ENCODE measurements at places on chromosomes 4 and X.

DNA sequence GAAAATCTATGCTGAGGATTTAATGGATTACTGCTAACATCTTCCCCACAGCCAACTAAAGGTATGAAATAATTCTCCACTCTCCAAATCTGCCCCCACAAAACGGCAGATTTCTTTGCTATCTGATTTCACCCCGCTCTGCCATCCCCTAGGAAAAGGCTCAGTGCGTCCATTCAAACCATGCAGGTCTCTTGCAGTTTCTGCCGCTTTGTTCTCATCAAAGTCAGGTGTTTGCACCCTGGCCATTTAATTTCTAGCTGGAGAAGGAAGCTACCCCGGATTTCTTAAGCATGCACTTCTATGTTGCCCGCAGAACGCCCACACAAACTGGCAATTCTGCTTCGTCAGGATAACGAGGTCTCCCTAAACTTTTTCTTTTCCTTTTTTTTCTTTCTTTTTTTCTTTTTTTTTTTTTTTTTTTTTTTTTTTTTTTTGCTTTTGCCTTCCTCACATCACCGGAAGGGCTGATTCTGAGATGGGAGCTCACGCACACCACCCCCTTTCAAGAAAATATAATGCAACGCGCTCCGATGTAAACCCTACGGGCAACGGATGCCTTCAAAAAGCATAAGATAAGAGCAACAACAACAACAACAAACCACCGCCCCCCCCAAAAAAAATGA lies 3.3 kb downstream of the NLGN4X start:
- DNase-seq, result no peak

DNA sequence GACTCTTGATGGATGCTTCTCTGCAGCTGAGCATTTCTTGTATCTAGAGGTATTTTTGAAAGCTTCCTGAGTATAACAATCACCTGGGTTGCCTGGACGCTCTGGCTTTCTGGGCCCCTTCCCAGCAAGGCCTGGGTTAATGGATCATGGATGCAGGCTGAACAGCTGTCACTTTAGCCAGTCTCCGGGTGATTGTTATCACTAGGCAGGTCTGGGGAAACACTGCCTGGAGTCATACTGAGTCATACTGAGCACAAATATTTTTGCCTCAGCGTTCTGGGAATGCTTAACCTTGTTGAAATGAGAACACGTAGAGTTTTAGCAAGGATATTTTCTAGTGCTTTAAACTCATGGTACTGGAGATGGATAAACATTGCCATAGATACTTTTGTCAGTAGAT lies 102.6 kb downstream of the PHEX start:
- no peak for DNase-seq

GRCh38 chr4:144350706-144351105 lies 210.2 kb upstream of the GYPA start:
- DNase-seq, result no peak

DNA sequence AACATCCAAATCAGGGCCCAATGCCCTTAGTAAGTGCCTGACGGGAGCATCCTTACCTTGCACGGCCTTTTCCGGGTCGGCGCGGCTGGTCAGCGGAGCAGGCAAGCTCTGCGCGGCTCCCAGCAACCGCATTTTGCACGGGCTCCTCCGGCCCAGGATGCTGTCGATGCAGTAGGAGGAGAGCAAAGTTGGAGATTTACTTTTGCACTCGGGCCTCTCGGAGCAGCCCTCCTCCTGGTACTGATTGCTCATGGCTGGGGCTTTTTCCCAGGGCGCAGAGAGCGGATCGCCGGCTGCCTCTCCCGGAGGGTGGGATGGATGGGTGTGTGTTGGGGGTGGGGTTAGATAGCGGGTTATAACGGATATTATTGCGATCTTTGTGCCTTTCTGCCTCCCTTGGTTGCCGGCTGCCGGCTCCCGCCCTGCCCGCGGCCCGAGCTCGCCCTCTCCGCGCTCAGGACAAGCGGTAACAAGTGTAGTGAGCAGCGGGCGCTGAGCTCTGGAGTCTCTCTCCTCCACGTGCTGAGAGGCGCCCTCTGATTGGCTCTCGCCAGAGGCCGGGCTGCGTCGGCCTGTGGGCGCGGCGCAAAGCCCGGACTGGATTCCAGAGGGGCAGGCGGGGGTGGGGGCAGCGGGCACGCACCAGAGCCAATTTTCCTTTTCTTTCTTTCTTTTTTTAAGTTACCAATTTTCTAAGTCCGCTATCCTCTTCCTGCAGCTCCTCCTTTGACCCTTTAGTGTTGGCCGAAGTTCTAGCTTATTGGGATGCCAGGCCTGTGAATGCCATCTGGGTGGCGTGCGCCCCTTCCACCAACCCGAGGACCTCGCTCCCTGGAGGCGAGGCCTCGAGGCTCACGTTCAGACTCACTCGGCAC lies at the start of gene ARX:
Gene ARX (minus strand): TSS at position 480 of the 875 bp plus-strand sequence. CDS start 228 bp downstream, at position 252.
- DNase-seq, result no peak

DNA sequence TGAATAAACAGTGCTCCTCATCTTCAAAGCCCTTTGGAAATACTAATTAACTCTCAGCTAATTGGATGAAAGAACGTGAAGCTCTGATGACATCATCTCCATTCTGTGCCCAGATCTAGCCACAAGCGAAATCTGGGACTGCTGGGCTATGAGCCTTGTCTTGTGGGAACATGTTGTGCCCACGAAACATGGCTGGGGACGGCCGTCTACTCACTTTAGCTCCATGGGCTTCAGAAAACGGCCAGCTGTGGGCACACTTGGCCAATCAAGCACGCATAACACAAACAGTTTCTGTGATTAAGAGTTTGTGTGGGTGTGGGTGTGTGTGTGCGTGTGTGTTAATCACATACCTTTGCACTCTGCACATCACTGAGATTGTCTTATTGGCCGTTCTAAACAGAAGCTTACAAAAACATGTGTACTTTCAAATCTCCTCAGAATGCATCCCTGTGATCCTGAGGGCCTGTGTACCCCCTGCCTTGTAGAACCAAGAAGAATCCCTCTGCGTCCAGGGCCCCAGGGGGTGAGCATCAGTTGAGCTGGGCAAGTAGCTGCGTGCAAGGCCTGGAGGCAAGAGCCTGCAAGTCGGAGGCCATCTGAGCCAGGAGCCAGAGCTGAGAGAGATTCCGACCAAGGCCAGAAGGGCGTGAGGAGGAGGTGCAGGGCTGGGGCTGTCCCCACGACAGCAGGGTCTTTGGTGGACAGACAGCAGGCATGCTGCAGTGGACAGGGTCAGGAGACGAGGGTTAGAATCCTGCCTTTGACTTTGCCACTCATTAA lies 18.7 kb upstream of the ZNF185 start:
- no peak for DNase-seq

DNA sequence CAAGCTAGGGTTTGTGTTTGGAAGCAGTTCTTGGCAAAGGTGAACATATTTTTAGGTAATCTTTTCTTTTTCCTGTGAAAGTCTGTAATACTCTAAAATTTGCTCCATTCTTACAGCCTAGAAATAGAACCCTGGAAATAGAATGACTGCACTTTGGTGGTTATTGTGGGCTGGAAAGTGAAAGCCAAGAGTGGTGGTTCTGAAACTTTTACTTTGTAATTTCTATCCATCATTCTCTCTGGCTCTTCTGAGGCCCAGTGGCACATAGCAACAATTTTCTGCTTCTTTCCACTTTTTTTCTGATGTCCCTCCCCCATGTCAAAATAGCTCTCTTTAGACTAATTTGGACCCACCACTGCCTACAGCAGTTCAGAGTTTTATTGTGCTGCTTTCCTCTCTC lies 300.4 kb upstream of the RPS6KA3 start:
- DNase-seq, result no peak

DNA sequence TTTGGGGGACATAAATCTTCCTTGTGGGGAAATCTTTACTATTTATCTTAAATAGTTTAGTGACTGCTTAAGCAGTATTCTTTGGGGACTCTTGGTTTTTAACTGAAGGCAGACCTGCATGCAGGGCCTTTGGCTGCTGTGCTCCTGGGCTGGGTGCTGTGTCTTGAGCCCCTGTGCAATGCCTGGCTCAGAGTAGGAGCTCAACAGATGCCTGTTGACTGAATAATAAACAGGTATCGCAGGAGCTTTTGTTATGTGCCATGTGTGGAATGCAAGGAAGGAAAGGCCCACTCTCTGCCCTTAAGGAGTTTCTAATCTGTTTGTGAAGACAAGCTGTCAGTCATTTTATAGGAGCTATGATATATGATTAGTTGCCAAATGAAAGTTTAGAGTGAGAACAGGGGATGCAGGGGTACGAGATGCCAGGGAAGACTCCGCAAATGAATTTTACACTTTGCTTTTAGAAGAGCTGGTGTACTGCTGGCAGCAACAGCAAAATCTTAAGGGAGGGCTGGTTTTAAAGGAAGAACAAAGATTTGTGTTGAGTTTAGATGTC lies 6.7 kb downstream of the GAB1 start:
- no peak for DNase-seq

DNA sequence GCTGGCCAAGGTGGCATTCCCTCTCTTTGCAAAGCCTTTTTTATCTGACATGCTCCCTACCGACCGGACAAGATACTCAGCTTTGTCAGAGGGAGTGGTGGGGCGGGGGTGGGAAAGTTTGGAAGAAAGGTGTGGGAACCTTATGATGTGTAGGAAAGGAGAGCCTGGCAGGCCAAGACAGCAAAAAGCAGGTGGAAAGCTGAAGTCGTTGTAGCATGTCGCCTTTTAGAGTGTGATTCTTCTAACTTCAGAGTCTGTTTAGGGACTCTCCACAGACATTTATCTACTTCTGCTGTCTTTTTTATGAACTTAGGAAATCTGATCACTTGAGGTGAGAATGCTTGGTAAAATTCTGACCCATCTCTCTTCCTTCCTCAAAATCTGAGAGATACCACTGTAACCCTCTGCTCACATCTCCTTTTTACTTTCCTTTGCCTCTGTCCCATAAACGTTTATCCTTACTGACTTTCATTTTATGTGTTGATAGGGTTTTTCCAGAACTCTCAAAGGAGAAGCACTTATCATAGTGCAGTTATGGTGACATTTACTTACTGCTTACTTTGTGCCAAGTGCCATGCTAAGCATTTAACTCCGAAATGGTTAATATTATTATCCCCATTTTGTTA lies 8.2 kb upstream of the RUFY3 start:
- no peak for DNase-seq

DNA sequence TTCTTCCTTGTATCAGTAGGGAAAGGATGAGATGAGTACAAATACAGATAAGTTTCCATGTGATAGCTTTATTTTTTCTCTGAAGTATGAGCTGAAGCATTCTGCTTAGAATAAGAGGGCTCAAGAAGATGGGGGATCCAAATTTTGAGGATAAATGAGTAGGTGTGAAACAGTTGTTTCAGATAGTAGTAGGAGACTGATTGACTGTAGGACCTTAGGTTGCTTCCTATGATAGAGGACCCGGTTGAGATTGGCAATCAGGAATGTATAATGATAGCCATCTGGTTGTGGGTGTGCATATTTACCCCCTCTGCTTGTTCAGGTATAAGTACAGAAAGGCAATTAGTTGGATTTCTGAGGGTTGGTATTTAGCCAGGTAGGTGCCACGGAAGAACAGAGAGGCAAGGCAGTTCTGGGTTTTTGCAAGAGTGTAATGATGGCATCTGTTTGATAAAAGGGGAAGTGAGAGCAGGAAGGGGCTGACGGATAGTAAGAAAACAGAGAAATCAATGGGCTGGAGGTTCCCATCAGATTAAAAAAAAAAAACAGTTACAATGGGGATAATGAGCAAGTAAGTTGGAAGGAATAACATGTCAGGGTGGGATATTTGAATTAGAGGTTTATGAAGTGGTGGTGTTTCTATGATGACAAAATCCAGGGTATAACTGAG lies 13.7 kb downstream of the OCRL start:
- no peak for DNase-seq

- DNase-seq, result no peak
Measured at GRCh38 chr4:83536362-83537272, 709 bp downstream of the GPAT3 start.

DNA sequence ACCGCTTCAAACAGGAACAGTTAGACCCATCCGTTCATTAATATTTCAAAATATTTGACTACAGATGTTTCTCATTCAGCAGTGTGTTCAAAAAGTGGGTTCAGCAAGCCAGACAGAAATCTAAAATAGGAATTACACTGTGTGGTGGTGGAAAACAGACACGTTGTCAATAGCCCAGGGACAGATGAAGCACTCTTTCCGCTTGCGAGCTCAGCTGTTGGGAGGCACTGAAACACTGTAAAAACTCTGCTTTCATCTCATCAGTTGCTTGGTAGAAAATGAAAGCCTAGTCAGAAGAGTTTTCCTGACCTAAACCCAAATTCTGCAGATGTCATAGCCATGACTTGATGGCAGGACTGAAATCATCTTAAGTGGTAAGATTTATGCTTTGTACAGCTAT lies 38.5 kb downstream of the LRP2BP start:
- DNase-seq, result no peak

DNA sequence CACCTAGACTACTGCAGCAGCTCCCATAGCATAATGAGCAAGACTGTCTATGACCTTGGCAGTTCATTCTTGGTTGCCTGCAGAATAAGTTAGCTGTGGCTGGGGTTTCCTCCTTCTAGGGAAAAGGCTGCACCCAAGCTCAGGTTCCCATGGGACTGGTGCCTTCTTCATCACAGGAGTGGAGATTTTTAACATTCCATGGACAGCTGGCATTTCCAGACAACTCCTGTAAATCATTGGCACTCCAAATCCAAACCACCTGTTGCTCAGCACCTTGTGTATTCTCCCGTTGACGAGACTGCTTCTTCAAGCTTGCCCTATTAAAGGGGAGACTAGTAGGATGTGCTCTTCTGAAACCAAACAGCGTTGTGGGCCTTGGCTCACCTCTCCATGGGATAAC lies 7.8 kb upstream of the NUP54 start:
- DNase-seq, result no peak

DNA sequence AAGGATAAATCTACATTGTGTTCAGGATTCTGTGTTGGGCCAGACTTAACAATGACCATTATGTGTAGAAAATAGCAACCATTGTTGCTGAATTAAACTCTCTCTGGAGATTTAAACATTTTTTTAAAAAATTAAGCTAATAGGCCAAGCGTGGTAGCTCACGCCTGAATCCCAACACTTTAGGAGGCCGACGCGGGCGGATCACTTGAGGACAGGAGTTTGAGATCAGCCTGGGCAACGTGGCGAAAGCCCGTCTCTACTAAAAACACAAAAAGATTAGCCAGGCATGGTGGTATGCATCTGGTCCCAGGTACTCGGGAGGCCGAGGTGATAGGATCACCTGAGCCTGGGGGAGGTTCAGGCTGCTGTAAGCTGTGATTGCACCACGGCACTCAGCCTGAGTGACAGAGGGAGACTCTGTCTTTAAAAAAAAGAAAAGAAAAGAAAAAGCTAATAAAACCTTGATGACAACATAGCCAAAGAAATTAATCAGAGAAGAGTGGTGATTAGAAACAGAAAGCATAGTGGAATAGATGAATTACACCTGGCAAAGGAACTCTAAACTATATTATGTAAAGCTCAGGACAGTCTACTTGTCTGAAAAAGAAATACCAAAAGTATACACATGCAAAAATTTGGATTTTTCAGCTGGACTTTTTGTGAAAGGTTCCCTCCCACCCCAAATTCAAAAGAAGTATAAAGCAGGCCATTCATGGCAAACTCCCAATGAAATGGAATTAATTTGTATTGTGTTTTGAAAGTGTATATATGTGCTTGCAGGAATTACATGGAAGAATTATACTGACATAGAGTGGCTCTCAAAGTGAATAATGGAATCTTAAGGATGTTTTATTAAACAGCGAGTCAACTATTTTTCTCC lies 21.9 kb downstream of the PLS3 start:
- no peak for DNase-seq

- no peak for DNase-seq
Measured at GRCh38 chrX:114134465-114134864, 449.4 kb upstream of the HTR2C start.

Data from stimulated activated CD8-positive, alpha-beta memory T cell treated with anti-CD3 and anti-CD28 coated beads, Interleukin-15, amount 100 ng/mL, for 24 hours (primary cell).